GM23338 (cell line): ENCODE measurements at places on chromosomes 2 and 18.

GRCh38 chr2:176293334-176293733, 24.1 kb downstream of the MTX2 start:
- no peak for DNase-seq

DNA sequence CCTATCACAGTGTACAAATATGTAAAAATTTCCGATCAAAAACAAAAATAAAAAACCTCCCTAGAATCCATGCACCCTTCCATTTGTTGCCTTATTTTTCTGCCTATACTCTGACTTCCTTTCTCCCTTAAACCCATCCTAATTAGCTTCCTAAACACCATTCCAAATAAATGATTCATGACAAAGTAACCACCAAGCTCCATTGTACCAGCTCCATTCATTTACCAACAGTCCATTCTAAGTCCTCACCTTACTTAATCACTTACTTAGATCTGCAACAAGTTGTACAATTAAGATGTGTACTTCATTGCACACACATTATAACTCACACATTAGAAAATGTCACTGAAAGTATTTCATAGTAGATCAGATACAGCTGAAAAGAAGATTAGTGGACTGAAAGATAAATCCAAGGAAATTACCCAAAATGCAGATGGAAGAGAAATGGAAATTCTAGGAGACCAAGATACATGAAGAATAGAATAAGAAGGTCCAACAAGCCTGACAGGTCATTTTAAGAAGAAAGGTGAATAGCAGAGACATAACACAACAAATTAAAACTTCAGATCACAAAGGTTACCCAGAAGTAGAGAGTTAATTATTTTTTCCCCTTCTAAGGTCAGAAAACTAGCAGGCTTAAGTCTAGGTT, 154.6 kb downstream of the DYM start:
- no peak for DNase-seq

DNA sequence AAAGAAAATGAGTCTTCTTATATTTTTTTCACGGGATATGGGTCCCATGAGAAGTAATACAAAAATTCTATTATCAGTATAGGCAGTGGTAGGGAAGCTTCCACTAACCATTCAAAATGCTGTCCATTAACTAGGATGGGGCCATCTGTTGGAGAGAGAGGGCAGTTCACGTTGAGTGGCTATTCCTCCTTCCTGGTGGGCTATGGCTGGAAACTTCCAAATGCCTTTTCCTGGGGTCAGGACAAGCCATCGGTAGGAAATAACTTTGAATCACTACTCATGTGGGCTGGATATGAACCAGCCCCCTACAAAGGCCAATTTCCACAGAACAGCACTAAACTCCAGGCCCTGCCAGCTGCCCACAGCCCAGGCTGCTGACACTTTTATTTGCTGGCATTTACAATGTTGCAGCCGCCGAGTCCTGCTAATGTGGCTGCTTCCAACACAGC, 156.1 kb upstream of the HNRNPA3 start:
- peak; percentile 62 for DNase-seq

DNA sequence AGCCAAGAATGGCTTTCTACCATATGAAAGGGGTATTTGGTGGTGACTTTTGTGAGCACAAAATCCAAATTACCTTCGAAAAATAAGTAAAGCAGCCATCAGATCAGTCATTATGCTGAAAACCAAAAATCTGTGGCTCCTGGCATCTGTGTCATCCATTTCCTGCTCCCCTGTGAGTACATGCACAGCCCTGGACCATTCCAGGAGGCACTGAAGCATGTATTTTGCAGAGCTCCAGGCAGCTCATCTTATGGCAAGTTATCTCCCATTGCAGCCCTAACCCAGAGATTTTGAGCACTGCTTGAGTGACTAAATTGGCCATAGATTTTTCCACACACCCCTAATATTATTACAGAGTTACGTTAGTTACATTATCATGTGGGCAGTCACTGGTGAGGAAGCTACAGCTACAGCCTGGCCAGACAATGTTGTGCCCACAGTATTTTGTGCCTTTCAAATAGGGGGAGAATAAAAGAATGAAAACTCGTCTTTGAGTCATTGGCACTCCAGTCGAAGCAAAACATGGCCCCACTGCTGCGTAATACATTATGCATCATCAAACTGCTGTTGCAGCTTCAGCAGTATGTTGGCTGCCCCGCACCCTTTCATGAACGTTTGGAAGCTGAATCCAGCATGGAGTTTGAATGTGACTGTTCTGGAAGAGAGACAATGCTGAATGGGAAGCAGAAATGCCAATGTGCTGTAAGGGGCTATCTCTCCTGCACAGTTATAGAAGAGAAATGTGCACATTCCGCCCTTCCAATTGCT, 702.2 kb downstream of the RNF144A start:
- no peak for DNase-seq

DNA sequence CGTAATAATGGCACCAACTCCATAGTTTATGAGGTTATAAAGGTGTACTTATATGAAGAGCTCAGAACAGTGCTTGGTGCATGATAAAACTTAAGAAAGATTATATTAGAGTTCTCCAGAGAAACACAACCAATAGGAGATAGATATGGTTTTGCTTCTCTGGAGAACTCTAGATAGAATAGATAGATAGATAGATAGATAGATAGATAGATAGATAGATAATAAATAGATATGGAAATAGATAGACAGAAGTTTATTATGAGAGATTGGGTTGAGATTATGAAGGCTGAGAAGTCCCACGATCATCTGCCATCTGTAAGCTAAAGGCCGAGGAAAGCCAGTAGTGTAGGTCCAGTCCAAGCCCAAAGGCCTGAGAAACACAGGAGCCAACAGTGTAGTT, 2.9 kb upstream of the MBOAT2 start:
- no peak for DNase-seq

DNA sequence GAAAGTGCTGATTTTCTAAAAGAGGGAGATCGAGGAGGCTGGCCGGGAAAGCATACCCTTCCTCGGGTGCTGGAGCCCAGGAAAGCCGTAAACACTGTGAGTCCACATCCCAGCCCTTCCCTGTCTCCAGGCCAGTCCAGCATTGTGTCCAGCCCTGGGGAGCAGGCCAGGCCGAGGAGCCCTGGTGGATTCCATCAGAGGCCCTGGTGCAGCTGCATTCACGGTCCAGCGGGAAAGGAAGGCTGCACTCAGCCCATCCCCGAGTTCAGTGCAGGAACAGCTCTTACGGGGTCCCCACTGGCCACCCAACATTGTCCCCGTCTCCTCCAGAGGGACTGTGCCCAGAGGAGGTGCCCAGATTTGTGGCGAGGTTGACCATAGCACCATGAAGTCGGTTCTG, 218.6 kb downstream of the KLHL29 start:
- DNase-seq = no peak

DNA sequence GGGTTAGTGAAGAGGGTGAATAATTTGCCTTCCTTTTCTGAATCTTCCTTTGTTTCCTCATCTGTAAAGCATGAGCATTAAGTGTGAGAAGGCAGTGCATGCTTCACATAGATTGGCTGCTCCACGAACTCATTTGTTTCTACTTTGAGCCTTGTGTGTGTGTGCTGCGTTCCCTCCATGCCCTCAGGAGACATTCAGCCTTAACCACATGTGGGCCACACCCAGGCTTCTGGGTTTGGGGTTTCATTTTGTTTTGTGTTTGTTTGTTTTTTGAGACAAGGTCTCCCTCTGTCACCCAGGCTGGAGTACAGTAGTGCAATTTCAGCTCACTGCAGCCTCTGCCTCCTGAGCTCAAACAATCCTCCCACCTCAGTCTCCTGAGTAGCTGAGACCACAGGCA, 843.3 kb downstream of the GALR1 start:
- no peak for DNase-seq

DNA sequence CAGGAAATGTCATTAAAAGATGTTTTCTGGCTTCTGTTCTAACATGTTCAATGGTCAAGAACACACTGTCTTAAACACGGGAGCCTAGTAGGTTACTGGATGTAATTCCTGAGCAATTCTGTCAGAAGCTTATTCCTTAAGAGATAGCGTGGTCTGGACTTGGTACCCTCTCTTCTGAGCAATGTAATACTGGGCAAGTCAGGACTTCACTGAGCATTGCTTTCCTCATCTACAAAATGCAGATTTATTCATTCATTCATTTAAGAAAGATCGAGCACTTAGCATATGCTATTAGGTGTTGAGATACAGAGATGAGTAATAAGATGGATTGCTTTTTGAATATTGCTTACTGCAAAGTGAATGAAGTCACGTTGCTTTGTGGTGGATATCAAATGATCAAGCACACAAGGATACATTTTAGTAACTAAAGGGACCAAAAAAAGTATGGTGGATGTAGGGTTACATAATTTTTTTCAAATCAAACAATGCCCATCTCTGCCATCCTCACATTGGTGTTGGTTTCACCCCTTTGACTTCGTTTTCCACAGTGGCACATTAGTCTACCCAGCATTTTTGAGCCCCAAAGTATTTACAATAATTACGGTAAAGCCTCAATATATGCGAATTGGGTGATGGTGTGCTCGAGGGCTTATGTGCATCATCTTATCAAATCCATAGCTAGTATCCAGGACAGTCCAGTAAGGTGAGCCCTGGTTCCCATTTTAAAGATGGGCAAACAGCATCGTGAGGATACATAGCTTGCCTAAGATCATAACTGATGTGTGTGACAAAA, 65.3 kb downstream of the ZC3H6 start:
- no peak for DNase-seq

- DNase-seq = no peak
Measured at GRCh38 chr2:218708086-218708485, 2.5 kb upstream of the TTLL4 start.

GRCh38 chr2:30115141-30115980, 31.4 kb upstream of the YPEL5 start:
- DNase-seq = peak; percentile 90

GRCh38 chr18:55283309-55283708, 304.7 kb downstream of the TCF4 start:
- DNase-seq = no peak

- no peak for DNase-seq
Measured at GRCh38 chr2:8600456-8600855, 81.4 kb upstream of the ID2 start.

DNA sequence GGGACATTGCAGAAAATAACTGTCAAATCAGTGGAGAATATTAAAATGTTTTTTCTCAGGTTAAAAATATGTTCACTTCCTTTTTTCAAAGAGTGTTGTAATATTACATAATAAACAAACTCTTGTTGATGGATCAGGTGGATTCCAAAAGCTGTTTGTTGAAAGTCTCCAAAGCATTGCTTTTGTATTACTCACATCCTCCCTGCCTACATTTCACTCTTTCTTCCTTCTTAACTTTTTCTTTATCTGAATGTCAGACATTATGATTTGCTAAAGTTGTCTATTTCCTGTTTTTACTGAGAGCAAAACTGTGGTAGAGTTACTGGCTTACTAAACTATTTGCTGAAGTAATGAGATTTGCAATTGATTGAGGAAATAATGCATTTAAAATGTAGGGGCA, 92.1 kb downstream of the CDH19 start:
- no peak for DNase-seq

- no peak for DNase-seq
Measured at GRCh38 chr2:70799706-70800105, 9.3 kb upstream of the FIGLA start.

GRCh38 chr2:240453461-240454105, 18.1 kb downstream of the GPC1 start:
- peak; percentile 48 for DNase-seq

- peak; percentile 28 for DNase-seq
Measured at GRCh38 chr2:140696449-140696848, 1434.4 kb downstream of the LRP1B start.

DNA sequence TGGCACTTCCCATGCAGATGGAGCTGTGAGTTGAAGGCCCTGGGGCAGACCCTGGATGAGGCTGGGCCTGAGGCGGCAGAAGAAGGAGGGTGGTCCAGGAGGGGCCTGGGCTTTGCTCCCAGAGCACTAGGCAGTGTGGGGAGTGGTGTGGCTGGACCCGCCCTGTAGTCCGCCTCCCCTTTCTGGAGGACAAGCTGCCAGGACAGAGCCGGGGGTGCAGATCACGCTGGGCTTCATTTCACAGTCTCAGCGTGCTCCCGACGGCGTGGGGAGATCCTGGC, 49.8 kb downstream of the PTGR3 start:
- no peak for DNase-seq

DNA sequence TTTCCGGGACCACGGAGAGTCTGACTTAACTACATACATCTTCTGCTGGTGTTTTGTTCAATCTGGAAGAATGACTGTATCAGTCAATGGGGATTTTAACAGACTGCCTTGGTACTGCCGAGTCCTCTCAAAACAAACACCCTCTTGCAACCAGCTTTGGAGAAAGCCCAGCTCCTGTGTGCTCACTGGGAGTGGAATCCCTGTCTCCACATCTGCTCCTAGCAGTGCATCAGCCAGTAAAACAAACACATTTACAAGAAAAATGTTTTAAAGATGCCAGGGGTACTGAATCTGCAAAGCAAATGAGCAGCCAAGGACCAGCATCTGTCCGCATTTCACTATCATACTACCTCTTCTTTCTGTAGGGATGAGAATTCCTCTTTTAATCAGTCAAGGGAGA, 23.1 kb downstream of the ICOS start:
- DNase-seq = no peak

DNA sequence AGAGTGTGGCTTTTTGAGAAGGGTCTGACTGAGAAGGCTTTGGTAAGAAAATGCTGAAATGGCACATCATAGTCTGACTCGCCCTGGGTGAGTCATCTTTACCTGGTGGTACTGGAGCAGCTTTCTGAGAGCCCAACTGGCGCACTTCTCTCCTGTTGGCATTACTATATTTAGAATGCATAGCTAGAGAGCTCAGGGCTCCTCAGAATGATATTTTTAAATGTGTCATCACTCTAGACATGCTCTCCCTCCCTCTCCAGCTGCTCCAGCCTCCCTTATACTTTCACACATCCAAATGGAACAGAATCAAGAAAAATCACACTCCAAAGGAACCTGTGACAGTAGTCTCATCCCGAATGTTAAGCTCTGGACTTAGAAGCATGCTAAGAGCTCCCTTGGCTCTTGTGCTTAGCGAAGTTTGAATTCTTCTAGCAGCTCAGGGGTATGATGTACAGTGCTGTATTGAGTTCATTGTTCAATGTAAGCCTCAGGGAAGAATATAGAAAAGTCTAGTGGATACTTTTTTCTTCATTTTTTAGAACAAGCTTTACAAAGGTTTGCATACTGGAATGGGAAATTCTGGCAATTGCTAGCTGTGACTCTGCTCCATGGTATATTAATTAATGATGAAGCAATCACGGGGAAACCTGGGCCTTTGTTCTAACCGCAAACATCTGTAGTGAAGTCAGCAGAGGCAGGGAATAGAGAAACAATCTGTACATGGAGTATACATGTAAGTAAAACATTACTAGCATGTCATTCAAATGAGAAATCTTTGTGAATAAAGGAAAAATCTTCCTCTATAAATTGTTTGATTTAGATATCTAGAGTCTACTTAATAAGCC, 751.2 kb upstream of the NRXN1 start:
- no peak for DNase-seq

DNA sequence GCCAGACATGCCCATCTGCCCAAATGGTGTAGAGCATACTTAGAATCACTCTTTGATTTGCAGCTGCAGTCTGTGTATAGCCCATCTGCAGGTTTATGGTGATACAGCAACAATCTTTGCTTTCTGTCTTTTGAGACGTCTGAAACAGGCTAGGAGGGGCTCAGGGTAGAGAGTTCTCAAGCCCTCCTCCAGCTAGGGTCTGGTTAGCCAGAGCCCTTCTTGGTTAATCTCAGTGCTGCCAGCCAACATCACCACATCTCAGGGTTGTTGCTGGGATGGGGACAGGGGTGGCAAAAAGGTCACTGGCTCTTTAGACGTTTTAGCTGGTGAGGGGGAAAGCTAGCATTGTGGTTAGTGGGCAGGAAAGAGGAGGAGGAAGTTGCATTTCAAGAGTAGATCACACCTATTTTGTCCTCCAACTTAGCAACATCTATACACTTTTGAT, 136.6 kb upstream of the ACAA2 start:
- DNase-seq = no peak
